ENCODE measurements at places on chromosomes 6 and 20.

- no peak for DNase-seq
These were observed 61.4 kb downstream of the FAM135A start for GRCh38 chr6:70474751-70475150.

DNA sequence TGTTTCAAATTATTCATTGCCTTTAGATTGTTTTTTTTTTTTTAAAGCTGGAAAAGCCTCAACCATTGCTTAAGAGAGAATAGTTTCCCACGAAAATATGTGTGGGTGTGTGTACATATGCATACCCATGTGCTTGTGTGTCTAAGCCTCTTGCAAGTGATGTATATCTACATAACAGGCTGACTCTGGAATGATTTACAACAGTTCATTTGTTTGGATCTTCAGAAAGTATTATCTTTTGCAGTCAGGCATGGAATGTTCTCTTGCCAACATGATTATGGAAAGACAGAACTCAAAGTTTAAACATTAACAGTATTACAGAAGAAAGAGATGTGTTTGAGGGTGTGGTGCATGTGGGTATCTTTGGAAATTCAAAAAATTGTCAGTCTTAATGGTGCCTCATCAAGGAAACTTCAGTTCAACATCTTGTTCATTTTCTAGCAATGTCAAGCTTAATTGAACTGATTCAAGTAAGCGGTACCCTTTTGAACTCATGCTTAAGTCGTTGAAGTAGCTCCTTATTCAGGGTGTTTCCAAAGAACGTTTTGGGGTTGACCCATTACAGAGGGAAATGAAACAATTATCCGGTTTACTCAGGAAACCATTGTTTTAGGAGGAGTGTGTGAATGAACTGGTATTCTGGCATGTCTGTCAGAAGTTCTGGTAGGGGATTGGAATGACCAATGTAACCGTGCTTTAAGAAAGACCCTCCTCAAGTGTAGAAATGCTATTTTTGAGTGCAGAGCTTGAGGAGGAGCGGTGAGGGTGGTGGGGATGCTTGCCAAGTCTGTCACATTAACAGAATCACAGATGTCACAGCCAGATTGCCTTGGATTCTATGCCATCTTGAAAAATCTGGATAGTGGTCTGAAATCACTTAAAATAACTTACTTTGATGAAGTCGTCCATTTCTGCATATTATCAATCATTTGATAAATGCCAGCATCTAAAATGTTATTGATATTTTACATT, 60.3 kb downstream of the ADGRG6 start:
- DNase-seq, result no peak

DNA sequence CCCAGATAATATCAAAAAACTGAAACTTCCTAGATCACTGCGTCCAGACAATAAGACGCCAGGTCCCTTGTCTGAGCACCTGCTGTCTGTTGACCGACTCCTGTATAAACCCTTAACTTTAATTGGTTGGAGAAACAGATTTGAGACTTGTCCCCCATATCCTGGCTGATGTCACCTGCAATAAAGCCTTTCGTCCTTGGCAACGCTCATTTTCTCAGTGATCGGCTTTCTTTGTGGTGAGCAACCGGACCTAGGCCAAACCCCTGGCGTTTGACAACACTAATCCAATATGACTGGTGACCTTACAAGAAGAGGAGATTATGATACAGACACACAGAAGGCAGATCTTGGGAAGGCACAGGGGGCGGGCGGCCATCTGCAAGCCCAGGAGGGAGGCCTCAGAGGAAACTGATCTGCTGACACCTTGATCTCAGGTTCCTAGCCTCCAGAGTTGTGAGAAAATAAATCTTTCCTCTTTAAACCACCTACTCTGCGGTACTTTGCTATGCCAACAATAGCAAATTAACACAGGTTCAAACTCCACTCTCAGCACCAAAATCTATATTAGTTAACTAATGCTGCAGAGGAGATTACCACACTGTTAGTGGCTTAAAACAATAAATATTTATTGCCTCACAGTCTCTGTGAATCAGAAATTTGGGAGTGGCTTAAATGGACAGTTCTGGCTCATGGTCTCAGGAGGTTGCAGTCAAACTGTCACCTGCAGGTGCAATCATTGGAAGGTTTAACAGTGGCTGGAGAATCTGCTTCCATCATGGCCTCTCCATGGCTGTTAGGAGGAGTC, 178.7 kb downstream of the OTOR start:
- peak; percentile 29 for DNase-seq

- no peak for DNase-seq
These were observed 720.7 kb upstream of the ADGRB3 start for GRCh38 chr6:67914419-67914818.

- DNase-seq, result peak; percentile 71
These were observed 111.7 kb upstream of the SLC22A23 start for GRCh38 chr6:3568396-3569082.

DNA sequence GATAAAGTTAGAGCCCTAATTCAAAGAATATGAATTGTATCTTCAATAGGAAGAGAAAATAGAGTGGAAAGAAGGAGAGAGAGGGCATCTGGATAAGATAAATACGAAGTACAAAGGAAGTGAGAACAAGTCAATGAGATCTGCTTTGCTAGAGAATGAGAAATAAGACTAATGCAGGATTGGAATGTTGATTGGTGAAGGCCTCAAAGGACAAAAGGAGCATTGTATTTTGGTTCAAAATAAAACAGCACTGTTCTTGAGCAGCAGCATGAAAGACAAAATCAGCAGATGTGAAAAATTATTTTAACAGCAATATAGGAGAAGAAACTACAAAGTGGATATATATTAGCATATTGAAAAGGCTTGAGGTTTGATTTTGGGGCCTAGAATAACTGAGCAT, 5.1 kb upstream of the TMEM244 start:
- peak; percentile 23 for DNase-seq

DNA sequence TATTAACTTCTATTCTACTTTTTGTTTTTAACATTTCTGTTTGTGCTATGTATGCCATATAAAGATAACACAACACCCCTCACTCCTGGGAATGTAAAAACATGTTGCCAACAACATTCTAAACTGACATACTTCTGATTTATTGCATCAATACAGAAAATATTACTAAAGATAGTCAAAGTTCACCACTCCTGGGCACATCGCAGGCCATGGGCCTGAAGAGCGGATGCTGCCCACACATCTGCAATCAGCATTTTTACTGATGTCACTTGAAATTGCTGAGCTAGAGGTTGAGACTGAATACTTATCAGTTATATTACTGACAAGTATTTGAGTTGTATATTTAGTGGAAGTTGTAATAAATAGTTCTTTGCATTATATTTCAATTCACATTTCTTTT, 711.9 kb upstream of the EPHA7 start:
- DNase-seq, result no peak

DNA sequence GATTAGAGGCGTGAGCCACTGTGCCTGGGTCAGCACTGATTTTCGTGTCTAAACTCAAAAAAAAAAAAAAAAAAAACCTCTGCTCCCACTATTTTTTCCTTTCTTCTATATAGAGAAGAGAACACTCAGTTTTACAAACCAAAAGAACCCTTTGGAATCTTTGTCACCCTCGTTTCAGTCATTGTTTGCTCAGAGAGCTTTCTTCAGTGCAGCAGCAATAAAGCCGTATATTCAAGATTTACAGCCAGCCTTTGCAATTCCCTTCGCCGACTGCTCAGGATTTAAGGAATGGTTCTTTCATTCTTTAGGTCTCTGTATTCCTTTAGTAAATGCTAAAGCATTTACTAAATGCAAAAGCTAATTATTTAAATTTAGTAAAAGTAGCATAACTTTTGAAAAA, 20.1 kb downstream of the RIOK1 start:
- no peak for DNase-seq

- peak; percentile 82 for DNase-seq
These were observed 43.7 kb downstream of the CDC5L start for GRCh38 chr6:44431118-44431725.

DNA sequence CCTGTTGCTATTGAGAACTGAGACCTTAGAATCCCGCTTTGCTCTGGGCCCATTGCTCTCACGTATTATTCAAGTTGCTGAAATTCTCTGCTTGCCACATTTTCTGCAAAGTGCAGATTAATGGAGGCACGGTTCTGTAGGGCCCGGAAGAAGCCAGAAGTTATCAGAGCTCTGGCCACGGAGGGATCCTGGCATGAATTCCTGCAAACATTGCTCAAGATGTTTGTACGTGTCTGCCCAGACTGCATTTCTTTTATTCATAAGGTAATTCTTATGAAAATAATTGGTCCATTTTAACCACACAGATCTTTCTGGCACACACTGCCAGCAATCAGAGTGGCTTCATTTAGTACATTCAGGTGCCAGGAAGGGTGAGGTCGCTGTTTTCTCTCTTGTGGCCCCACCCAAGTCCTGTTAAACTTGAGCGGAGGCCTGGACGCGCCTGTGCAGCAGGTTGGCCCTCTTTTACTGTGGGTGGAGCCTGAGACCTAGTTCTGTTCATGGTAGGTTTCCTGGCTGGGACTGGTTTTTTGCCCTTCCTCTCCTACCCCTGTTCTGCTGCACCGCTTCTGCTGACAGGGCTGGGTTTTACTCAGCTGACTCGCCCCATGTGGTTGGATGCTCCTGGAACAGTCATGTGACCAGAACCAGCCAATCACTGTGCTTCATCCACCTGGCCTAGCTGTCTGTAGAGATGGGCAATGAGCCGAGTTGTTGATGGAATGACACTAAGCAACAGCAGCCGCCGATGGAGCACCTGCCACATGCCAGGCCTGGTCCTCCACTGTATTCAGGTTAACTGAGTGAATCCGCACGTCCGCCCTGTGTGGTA, 230.2 kb downstream of the CDH4 start:
- DNase-seq, result no peak

DNA sequence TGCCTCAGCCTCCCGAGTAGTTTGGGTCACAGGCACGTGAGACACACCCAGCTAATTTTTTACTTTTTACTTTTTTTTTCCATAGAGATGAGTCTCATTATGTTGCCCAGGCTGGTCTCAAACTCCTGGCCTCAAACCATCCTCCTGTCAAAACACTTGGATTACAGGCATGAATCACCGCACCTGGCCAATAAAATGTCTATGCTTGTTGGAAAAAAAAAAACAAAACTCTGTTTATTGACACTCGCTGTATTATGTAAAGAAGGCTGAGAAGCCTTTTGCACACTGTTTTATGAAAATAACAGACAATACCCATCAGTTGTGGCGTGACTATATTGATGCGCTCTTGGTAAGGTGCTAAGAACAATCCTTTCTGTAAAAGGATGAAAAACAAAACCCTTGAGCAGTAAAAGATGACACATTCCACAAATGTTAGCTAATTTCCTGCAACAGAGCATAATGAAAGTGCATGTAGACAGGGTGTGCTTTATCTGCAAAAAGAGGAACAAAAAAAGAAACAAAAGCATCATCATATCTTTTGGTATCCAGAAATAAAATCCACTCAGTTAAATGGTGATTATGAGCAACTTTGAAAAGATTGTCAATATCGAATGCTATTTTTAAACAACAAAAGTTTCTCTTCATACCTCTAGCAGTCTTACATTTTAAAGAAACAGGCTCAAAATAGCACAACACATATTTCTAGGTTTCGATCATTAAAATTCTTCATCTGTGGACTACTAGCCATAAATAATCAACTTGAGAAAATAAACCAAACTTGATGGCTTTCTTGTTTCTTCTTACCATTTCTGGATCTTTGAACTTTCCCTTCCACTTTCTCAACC, 108.3 kb upstream of the PHACTR1 start:
- no peak for DNase-seq

DNA sequence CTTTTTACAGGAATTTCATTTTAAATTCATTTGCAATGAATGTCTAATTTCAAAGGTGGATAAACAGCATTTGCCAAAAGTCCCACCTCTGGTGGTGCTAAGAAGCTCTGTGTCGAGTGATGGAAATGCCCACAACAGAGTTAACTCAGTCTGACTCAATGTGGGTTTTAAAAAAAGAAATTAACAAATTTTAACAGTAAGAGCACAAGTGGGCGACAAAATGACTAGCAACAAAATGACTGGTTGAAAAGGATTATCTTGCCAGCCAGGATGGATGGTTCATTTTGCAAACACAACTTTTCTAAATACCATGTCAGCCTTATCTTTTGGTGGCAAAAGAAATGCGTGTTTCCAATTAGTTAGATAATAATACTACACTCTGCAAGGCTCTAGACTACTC, 14.3 kb upstream of the TAGAP start:
- DNase-seq, result no peak

GRCh38 chr20:51854921-51855320, 52.6 kb upstream of the SALL4 start:
- DNase-seq, result no peak

GRCh38 chr6:122180132-122180531, 219.3 kb upstream of the HSF2 start:
- peak; percentile 45 for DNase-seq

GRCh38 chr20:57698116-57698866, 11.5 kb downstream of the PMEPA1 start:
- DNase-seq, result no peak

- DNase-seq, result no peak
These were observed 37.2 kb upstream of the TRIM27 start for GRCh38 chr6:28960846-28961500.

- no peak for DNase-seq
These were observed 237.8 kb downstream of the LY86 start for GRCh38 chr6:6826095-6826901.

DNA sequence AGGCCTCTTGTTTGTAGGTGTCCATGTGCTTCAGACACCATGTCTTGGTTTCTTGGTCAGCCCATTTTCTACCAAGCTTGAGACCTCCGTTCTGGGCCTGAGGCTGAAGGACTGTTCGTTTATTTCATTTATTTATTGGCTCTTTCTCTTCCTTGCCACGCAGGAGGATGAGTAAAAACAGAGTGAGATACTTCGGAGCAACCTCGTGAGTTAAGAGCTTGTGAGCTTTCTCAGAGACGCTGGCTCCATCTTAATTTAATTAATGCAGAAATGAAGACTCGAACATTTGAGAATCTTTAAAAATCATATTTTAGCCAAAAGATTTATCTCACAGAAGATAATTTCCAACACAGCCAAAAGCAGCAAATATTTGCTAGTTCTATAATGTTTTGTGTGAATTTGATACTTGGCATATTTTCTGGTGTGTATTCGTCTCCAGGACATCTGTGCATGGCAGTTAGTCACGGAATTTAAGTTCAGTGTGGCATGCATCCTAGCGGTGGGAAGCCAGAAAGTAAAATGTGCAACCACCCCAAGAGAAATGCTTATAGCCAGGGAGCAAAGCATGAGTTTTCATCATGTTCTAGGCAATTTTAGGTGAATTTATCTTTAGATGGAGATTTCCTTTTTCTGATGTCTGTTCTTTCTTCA, 76.0 kb downstream of the THBS2 start:
- no peak for DNase-seq

Data from eye (tissue), 1 donor.